ENCODE measurements at places on chromosomes 1 and 21. TPM values are rescaled to one million over a fixed set of nuclear protein-coding genes. Genes with fewer than 3 reads are reported as not detected.

GRCh38 chr1:182210417-182210816, 148.9 kb upstream of the ZNF648 start:
- H3K27ac ChIP-seq, result no peak overlapping the region
- H3K4me3 ChIP-seq, result no peak overlapping the region
- no peak for DNase-seq

DNA sequence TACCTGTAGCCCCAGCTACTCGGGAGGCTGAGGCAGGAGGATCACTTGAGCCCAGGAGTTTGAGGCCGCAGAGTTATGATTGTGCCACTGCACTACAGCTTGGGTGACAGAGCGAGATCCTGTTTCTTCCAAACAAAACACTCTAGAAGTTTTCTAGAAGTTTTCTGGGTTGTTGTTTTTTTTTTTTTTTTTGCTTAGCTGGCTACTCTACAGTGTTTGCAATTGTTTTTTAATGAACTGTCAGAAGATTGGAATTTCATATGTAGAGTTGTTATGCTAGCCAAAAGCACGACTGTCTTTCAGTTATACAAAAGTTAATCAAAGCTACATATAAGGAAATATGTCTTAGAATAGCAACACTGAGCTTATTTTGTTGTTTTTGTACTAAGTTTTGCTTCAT, 30.9 kb upstream of the NEXN start:
- H3K27ac ChIP-seq, result no peak overlapping the region
- H3K36me3 ChIP-seq, result peaks cover 33% of the 10 kb centered on the region
- DNase-seq, result no peak
- H3K4me1 ChIP-seq, result no peaks in the 10 kb centered on the region

DNA sequence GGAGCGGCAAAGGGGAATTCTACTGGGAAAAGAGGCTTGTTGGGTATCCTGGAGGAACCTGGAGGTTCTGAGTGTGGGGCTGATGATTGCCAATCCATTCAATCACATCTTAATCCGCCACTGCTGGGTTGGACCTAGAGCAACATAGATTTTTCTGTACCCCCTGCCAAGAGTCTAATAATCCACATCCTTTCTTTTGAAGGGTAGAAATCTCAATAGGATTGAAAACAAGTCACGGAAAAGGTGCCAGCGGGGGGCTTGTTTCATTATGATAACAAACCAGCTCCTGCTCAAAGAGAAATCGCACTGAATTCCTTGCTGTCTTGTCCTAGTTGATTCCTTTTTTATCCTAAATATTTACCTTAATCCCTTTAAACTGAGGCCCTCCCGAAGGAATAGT, 528.5 kb downstream of the ADGRL2 start:
- no peak for DNase-seq
- no peak overlapping the region for H3K27ac ChIP-seq
- H3K4me1 ChIP-seq, result no peaks in the 10 kb centered on the region
- no peaks in the 10 kb centered on the region for H3K27me3 ChIP-seq
- H3K36me3 ChIP-seq, result no peaks in the 10 kb centered on the region
- no peak overlapping the region for H3K4me3 ChIP-seq

GRCh38 chr1:205396967-205397616, 24.8 kb downstream of the LEMD1 start:
- DNase-seq, result no peak
- peaks cover 16% of the 10 kb centered on the region for H3K27me3 ChIP-seq
- H3K27ac ChIP-seq, result no peak overlapping the region
- no peaks in the 10 kb centered on the region for H3K36me3 ChIP-seq

DNA sequence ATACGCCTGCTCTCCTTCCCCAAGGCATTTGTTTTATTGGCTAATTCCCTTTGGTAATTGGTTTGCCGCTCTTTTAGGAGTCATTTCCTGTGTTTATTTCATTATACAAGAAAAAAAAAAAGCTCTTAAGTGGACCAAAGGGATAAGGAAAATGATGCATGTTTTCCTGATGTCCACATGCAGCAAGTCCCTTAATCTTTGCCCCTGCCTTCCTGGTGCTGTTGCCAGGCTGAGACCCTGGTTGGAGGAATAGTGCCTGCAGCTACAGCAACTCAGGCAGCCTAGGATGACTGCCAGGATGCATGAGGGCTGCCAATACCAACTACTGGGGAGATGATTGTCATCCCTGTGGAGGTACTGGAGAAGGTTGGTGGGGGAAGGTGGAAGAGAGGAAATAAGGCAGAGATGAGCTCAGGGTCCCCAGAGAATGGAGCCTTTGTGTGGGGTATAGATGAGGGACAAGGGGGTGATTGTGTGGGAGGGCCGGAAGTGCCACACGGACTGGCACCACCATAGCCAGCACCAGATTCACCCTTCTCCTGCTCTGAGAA, 6.1 kb upstream of the GATAD2B start:
- H3K4me1 ChIP-seq, result peaks cover 22% of the 10 kb centered on the region
- no peak overlapping the region for H3K4me3 ChIP-seq
- no peak overlapping the region for H3K27ac ChIP-seq
- H3K27me3 ChIP-seq, result no peaks in the 10 kb centered on the region

DNA sequence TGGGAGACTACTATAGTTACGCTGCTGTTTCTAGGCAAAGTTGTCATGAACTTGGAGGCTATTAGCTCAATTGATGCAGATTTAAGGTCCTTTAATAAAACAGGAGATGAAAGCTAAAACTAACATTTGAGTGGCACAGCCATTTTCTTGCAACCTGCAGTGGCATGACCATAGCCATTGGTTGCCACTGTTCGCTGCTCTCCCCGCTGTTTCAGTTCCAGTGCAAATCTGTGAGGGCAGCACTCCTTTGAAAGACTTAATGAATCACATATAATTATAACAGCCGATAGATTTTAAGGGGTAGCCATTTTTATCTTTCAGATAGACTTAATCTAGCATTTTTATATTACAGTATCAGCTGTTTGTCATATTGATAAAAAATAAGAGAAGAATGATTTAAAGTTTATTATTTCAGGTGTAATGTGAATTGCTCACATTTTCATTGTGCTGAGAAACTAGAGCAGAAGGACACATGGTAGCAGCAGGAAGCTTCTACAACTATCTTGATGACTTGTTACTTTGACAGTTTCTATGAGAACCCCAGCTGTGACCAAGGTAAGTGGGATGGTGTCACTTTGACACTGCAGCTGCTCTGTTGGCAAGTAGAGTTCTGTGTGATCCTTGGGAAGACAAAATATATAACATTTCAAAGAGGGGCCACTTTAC, 203.7 kb downstream of the PLA2G4A start:
- H3K27ac ChIP-seq, result no peak overlapping the region
- no peaks in the 10 kb centered on the region for H3K36me3 ChIP-seq
- H3K4me3 ChIP-seq, result no peak overlapping the region
- DNase-seq, result no peak

GRCh38 chr1:161486806-161487741, 18.2 kb upstream of the FCGR2A start:
- H3K27ac ChIP-seq, result no peak overlapping the region
- no peak for DNase-seq
- H3K36me3 ChIP-seq, result no peaks in the 10 kb centered on the region
- no peaks in the 10 kb centered on the region for H3K27me3 ChIP-seq
- peaks cover 14% of the 10 kb centered on the region for H3K4me1 ChIP-seq
- no peak overlapping the region for H3K4me3 ChIP-seq

- DNase-seq, result no peak
- no peak overlapping the region for H3K4me3 ChIP-seq
- no peaks in the 10 kb centered on the region for H3K27me3 ChIP-seq
- H3K27ac ChIP-seq, result peak overlapping the region; percentile 37
These were observed 9.6 kb downstream of the KLHL21 start for GRCh38 chr1:6592865-6593593.

DNA sequence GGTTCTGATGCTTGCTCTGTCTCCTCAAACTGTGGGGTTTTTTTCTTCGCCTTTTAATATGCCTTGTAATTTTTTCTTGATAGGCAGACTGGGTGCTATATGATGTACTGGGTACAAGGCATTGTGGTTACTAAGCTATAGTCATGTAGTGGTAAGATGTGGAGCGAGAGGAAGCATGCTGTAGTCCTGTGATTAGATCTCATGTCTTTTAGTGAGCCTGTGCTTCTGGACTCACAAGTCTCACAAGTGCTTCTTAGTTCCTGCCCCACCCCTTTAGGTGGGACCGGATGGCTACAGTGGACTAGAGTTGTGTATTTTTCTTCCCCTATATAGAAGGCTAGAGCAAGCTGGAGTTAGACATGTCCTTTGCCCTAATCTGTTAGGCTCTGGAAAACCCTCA, 178.7 kb downstream of the DNM3 start:
- peaks cover 14% of the 10 kb centered on the region for H3K4me1 ChIP-seq
- H3K27ac ChIP-seq, result no peak overlapping the region
- no peaks in the 10 kb centered on the region for H3K36me3 ChIP-seq
- H3K27me3 ChIP-seq, result no peaks in the 10 kb centered on the region

DNA sequence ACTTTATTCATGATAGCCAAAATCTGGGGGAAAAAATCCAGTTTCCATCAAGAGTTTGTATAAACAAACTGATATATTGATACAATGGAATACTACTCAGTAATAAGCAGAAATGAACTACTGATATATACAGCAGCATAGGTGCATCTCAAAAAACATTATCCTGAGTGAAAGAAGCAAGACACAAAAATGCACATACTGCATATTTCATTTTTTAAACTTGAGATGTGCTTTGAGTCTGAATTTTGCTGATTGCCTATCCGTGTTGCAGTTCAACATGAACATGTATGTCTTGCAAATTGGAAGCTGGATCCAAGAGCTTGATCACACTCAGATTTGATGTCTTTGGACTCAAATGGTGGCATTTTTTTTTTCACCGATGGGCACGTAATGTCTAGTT, 132.4 kb downstream of the TSEN15 start:
- H3K27ac ChIP-seq, result no peak overlapping the region
- H3K36me3 ChIP-seq, result no peaks in the 10 kb centered on the region
- no peak overlapping the region for H3K4me3 ChIP-seq
- DNase-seq, result no peak

DNA sequence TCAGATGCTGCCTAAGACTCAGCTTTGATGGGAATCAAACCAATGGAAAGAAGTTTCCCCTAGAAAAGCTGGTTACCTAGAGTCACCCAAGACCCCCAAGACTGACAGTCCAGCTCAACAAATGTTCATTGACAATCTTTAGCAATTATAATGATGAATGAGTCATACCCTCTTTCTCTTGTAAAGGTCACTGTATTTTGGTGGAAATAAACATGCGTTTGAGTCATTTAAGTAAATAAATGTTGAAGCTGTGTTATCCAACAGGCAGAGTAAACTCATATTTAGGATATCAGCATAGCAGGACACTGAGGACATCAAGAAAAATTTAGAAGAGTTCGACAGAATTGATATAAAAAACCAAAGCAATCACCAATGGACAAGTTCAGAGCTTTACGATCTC, 295.9 kb downstream of the RGS7 start:
- no peak overlapping the region for H3K4me3 ChIP-seq
- H3K4me1 ChIP-seq, result no peaks in the 10 kb centered on the region
- H3K36me3 ChIP-seq, result no peaks in the 10 kb centered on the region

DNA sequence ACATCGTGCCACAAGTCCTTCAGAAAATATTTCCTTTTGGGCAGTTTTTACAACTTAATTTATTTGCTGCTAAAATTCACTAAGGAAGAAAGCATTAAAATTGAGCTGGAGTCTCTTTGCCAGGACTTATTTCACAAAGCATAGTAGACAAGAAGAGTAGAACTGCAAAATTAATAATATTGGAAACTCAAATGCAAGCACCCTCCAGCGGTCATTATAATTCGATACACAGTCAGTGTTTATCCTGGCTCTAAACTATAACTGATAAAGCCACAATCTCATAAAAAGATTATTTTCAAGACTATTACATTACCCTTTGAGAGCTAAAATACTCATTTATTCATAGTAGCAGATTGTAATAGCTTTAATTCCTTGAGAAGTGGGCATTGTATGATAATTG, 655.4 kb downstream of the RWDD3 start:
- no peaks in the 10 kb centered on the region for H3K27me3 ChIP-seq
- no peak overlapping the region for H3K27ac ChIP-seq
- DNase-seq, result no peak
- H3K4me1 ChIP-seq, result no peaks in the 10 kb centered on the region
- H3K36me3 ChIP-seq, result no peaks in the 10 kb centered on the region
- no peak overlapping the region for H3K4me3 ChIP-seq

DNA sequence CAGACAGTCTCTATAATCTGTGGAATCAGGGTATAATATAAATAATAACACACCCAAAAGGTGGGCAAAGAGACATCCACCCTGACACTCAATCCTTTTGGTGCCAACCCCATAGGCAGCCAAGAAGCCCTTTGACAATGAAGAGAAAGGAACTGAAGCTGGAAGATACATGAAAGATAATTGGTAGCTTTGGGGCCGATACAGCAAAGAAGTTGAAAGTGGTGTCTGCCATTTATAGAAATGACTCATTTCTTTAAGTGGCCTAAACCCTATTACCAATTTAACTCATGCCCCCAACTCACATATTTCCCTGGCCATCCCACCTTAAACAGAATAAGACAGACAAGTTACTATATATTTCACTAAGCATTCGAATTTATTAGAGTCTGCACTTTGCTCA, 167.0 kb downstream of the ZC3H11B start:
- no peak for DNase-seq
- no peaks in the 10 kb centered on the region for H3K27me3 ChIP-seq
- H3K4me3 ChIP-seq, result no peak overlapping the region
- H3K36me3 ChIP-seq, result no peaks in the 10 kb centered on the region
- no peak overlapping the region for H3K27ac ChIP-seq

DNA sequence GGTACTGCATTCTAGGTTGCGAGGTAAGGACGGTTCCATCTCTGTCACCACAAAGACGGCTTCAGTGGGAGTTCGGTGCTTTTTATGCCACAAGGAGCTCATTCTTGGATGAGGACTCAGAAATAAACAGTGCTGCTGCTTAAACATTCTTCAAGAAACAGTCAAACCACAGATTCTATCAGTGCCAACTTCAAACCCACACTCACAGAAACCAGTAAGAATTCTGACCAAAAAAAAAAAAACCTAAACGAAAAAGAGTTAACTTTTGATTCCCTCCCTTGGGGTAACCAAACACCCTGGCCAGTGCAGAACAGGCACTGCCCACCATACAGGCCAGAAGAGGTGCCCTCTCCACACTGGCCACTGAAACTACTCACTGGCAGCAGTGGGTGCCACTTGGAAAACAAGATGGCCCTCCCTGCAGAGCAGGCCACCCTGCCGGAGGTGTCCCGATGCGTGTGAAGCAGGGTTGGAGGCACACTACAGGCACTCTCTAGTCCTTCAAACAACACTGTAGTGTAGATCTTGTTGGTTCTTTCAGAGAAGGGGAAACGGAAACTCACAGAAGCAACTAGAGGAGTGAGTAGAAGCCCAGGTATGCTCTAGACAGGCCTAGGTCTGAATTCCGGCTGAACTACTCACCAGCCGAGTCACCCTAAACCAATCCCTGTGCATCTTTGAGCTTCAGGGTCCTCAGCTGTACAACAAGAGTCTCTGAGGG, 87.3 kb upstream of the TLR5 start:
- H3K36me3 ChIP-seq, result no peaks in the 10 kb centered on the region
- H3K27me3 ChIP-seq, result no peaks in the 10 kb centered on the region
- H3K4me3 ChIP-seq, result no peak overlapping the region
- no peak overlapping the region for H3K27ac ChIP-seq

- H3K27ac ChIP-seq, result no peak overlapping the region
These were observed 55.0 kb upstream of the HMCN1 start for GRCh38 chr1:185679220-185679619.

- no peaks in the 10 kb centered on the region for H3K27me3 ChIP-seq
- H3K4me3 ChIP-seq, result no peak overlapping the region
- H3K27ac ChIP-seq, result no peak overlapping the region
- no peaks in the 10 kb centered on the region for H3K4me1 ChIP-seq
- DNase-seq, result no peak
These were observed 26.4 kb downstream of the ANGPTL1 start for GRCh38 chr1:178844436-178844835.

The TMPRSS15 gene
- total RNA-seq, result not detected

The SPRR4 gene
- total RNA-seq, result 6.4 TPM

The ROR1 gene
- total RNA-seq, result 9.0 TPM

The GLIS1 gene
- total RNA-seq, result not detected

The PDE9A gene
- total RNA-seq, result 2.5 TPM

The FAAH gene
- 29.6 TPM for total RNA-seq

The GBP2 gene
- 53.2 TPM for total RNA-seq

Measured in esophagus squamous epithelium (tissue), 5 donors.